ENCODE measurements at places on chromosomes 7 and 10.
A peak's percentile ranks its signal among the peaks of the same experiment; 100 is the strongest.

DNA sequence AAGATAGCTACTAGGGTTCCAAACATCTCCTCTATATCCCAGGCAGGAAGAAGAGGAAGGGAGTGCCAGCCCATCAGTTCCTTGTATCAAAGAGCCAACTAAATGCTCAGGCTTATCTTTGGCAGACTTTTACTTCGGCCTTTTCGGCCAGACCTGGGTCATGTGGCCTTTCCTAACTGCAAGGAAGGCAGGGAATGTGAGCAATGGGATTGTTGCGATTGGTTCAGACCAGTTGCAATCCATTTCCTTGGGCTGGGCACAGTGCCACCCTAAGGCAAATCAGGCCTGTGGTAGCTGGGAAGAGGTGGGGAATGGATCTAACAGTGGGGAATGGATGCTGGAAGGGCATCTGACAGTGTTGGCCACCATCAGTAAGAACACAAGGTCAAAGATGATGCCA is 109.9 kb downstream of the RPS24 start:
- no peak for DNase-seq

- no peak for DNase-seq
Observed at GRCh38 chr7:13188236-13188805, 500.9 kb downstream of the ARL4A start.

DNA sequence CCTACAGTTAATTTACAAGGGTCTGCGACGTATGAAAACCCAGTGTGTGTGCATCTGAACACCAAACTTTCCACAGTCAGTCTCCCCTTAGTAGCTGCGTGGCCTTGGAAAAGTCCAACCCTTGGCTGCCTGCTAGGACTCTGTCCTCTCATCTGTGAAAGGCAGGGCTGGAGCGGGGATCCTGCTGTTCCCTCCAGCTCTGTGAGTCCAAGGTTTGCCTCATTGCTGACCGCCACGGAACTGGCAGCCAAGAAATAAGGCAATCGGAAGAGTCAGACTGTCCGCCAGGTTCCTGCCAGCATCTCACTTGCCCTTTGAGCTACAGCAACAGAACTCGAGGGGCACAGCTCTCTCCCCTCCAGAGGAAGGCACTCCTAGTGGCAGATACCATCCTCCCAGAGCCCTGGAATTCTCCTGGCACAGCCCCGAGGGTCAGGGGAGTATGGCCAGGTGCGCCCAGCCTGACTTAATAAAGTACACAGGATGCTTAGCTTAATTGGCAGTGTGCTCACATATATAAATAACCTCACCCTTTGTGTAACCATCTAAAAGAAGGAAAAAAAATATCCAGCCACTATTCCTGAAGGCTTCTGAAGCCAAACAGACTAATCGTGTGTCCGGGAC is 530.1 kb upstream of the FOXK1 start:
- DNase-seq, result no peak

DNA sequence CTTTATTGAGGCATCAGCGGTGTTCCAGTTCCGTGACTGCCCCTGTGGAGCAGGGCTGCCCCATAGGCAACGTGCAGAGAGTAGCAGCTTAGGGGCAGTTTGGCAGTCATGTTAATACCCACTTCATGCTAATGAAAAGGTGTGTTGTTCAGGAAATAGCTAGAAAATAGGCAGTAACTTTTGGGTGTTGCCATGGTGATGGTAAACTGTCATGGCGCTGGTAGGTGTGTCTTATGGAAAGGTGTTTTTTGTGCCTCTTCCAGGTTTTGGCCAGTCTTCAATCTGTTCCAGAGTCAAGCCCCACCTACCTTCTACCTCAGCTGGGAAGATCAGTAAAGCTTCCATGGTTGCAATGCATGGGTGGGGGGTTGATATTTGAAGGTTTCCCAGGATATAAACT is 36.3 kb upstream of the MINDY3 start:
- no peak for DNase-seq

- DNase-seq, result no peak
Observed at GRCh38 chr7:115965236-115965635, 65.3 kb downstream of the TFEC start.

GRCh38 chr10:43607199-43607573 is 948 bp downstream of the ZNF485 start:
- DNase-seq, result no peak

GRCh38 chr10:125149036-125149679 is 11.2 kb downstream of the CTBP2 start:
- peak; percentile 70 for DNase-seq

DNA sequence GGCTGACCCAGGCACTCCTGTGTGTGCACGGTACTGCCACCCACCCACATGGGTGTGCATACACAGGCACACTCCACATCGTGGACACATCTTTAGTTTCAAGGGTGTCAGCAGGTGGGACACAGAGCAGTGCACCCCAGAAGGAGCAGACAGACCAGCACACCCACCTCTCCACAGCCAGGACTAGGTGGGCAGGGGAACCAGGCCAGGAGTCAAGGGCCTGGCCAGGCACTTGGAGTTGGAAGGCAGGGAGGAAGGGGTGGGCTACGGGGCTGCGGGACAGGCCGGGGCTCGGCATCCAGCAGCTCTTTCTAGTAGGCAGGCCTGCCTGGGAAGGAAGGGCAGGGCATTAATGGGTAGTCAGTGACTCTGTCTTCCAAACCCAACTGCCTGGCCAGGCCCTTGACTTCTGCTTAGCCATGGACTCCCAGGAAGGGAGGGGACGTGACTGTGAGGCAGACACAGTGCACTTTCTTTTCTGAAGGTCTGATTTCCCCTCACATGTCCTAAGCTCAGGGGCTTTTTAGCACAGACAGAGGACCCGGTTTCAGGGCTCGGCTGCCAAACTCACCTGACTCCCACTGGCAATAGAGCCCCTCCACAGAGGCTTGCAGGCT is 14.6 kb downstream of the RASGEF1A start:
- no peak for DNase-seq

DNA sequence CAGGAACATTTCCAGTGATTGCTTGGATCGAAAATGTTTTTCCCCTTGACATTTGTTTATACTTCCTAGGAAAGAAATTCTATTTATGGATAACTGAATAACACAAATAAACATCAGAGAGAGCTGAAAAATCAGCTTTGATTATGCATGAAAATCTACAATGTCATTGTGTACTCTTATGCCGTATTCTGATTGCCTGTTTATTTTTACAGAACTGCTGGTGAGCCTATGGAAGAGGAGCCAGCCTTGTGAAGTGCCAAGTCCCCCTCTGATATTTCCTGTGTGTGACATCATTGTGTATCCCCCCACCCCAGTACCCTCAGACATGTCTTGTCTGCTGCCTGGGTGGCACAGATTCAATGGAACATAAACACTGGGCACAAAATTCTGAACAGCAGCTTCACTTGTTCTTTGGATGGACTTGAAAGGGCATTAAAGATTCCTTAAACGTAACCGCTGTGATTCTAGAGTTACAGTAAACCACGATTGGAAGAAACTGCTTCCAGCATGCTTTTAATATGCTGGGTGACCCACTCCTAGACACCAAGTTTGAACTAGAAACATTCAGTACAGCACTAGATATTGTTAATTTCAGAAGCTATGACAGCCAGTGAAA is 121.5 kb downstream of the TWIST1 start:
- no peak for DNase-seq

GRCh38 chr10:125114761-125115391 is 45.5 kb downstream of the CTBP2 start:
- no peak for DNase-seq

DNA sequence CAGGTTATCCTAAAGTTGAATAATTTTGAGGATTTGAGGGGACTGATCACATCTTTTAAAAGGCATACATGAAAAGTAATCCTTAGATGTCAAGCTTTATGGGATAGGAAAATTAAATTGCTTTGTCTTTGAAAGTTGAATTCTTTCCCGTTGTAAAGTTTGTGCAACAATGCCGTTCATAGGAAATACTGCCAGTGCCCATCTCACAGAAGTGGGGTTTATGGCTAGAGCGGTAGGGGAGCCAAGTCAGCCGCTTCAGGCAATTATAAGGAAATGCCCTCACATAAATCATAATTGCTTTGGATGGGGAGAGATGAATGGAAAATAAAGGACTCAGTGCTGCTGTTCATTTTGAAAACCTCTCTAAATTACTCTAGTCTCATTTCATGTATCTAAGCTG is 18.1 kb downstream of the CDC123 start:
- no peak for DNase-seq

- no peak for DNase-seq
Observed at GRCh38 chr10:109427411-109427810, 495.9 kb downstream of the XPNPEP1 start.

DNA sequence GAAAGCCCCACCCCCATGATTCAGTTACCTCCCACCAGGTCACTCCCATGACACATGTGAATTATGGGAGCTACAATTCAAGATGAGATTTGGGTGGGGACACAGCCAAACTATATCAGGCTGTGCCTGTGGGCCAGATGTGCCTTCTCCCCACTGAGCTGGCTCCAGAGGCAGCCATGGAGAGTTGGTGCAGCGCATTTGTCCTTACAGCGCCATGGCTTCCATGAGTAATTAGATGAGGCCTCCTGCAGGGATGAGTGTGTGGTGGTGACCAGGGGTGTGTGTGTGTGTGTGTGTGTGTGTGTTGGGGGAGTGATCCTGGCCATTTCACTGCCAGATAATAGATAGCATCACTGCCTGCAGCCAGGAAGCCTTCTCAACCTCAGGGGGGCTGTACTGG is 94.6 kb downstream of the FANK1 start:
- DNase-seq, result no peak

DNA sequence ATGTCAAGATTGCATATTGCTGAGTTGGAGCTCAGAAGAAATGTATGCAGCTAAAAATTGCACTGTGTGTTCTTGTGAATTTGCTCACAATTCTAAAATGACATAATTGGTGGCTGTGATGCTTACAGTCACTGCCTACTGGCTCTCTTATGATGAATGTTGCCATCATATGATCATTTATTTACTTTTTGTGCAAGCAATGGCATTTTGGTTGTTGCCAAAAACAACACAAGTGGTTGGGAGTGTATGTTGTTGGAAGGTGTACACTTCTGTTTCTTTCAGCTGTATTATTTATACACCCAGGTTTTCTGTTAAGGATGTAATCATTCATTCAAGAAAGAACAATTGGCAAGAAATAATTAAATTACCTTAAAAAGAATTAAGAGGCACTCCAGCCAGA is 28.9 kb downstream of the PON1 start:
- DNase-seq, result no peak

- DNase-seq, result no peak
Observed at GRCh38 chr10:93131986-93132385, 58.3 kb downstream of the CYP26A1 start.

DNA sequence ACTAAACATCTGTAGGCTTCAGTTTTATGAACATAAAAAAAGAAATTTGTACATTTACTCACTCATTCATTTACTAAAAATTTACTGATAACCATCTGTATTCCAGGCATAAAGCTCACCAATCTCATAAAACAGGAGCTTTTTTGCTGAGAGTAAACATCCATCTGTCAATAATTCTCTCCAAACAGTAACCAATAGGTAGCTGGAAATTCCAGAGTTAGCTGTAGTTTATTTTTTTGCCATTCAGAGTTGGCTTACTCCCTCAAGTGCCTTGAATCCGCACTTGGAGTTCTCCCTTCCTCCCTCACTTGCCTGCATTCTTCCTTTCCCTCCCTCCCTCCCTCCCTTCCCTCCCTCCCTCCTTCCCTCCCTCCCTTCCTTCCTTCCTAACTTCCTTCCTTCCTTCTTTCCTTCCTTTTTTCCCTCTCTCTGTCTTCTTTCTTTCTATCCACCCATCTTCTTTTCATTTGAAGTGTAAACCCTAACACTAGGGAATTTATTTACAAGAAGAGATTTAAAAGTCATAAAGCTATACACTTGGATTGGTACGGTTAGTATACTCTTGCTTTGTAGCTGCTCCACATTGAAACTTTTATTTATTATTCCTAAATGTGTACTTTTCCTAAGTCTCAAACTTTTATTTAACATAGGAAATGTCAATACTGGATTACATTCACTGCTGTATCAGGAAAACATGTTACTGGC is 44.6 kb upstream of the BICC1 start:
- DNase-seq, result no peak

GRCh38 chr7:94087664-94088352 is 83.7 kb upstream of the BET1 start:
- no peak for DNase-seq
